Activated B cell treated with CpG ODN at 0.5 μM for 24 hours (primary cell): ENCODE measurements at places on chromosomes 7 and 10.

- DNase-seq: no peak
Measured at GRCh38 chr7:90209776-90210175, 1.8 kb upstream of the STEAP2 start.

DNA sequence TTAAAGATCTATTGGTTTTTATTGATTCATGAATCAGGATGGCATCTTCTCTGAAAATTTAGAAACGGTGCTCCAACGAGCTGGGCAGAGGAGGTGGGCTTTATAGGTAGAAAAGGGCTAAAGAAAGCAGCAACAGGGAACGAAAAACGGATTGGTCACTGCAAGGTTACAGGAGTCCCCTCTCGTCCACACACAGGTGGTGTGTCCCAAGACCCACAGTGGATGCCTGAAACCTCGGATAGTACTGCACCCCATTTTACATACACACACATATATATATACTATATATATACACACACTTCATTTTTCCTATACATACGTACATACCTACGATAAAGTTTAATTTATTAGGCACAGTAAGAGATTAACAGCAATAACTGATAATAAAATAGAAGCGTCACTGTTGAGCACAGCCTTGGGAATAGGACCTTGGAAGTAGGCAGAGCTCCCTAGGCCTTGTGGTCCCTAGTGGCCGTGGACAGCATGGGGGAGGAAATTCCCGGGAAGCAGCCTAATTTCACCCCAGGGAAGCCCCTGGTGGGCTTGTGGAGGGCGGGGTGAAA is 737 bp upstream of the NUB1 start:
- no peak for DNase-seq

- no peak for DNase-seq
Measured at GRCh38 chr7:106693677-106694353, 32.9 kb upstream of the CCDC71L start.

- no peak for DNase-seq
Measured at GRCh38 chr7:106740806-106741205, 79.8 kb upstream of the CCDC71L start.

DNA sequence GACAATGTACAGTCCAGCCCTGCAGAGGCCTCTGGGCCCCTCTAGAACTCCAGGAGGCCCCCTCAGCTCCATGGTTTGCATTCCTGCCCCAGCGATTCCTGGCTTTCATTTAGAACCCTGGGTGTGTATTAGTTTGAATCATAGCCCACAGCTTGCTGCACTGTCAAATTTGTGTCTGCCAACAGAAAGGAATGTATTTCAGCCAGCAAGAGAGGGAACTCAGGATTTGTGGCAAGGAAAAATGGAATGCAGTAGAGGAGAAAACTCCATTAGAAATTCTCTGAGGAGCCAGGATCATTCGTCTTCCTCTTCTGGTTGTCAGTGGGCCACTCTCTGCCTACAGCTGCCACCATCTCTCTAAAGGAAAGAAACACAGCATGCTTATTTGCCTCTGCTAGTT is 27.9 kb upstream of the WDR11 start:
- no peak for DNase-seq

- DNase-seq: no peak
Measured at GRCh38 chr7:111352319-111352718, 210.0 kb downstream of the IMMP2L start.

DNA sequence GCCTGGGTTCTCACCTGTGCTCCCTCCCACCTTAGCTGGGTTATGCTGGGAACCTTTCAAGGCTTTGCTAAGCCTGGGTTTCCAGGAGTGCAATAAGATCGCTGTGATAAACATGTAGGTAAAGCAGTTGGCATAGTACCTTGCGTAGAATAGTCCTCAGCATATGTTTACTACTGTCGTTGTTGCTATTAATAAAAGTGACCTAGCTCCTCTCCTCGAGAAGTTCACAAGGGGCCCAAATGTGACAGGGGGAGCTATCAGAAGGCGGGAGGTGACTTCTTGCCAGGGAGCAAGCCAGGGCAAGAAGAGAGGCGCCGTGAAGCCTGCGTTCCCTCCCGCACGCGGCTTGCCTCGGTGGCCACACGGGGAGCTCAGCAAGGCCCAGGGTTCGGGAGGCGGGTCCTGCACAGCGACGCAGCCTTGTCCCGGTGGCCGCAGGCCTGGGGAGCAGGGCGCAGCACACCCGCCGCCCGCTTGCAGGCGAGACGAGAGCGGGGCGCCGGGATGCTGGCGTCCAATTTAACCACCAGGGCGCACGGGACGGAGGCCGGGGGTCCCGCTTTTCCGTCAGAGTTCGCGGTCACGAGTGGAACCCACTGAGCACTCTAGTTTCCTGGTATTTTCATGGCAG is 106.2 kb downstream of the SNX10 start:
- DNase-seq: no peak

DNA sequence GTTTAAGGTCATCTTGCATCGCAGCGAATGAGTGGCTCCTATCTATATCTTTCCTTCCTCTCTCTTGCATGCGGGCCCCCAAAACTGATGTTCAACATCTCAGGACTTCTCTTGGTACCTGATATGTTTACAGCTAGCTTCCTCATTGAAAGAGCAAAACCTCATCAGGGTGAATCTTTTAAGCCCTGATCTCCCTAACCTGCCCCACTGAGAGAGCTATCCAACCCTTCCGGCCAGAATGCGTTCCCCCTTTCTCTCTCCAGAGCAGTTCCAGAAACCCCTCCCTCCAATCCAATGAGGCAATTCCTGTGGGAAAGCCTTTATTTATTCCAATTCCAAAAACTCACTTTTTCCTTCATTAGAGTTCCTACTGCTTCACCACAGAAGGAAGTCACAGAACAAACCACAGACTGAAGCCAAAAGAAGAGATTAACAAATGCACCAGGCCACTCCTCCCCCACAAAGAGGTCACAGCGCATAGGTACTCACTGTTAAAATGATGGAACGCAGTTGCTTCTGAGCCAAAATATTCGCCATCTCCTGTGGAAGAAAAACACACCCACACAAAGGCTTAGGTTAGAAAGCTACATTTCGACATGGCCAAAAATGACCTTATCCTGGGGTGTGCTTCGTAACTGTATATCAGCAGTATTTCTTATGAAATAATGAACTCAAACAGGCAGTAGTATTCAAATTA is 232.4 kb downstream of the ELMO1 start:
- no peak for DNase-seq
